Ecto neural progenitor cell (in vitro differentiated cells): ENCODE measurements at places on chromosomes 13 and 19.

- no peak for DNase-seq
Measured at GRCh38 chr13:78227709-78228108, 309.1 kb upstream of the EDNRB start.

- no peak for DNase-seq
Measured at GRCh38 chr19:48558018-48558684, 6.2 kb downstream of the SULT2B1 start.

DNA sequence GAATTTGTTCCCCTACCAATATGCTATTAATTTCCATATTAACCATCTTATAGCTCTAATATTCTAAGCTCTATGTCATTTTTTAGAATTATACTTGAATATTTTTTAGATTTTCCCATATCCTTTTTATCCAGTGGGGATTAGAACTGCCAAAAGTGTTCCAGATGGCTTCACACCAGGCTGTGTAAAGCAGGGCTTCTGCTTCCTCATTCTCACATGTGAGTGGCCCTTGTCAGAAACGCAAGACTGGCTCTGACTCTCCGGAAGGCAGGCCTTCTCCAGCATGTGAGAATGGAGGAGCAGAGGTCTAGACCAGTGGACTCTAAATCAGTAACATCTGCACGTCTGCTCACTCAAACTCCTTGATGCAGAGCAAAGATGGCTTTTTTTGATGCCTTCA, 650.1 kb downstream of the FGF9 start:
- DNase-seq = no peak

- DNase-seq = no peak
Measured at GRCh38 chr19:18046059-18046718, 38.2 kb downstream of the ARRDC2 start.

GRCh38 chr19:34135054-34135800, 37.1 kb upstream of the LSM14A start:
- no peak for DNase-seq
